ENCODE measurements at places on chromosomes 6 and 20.

DNA sequence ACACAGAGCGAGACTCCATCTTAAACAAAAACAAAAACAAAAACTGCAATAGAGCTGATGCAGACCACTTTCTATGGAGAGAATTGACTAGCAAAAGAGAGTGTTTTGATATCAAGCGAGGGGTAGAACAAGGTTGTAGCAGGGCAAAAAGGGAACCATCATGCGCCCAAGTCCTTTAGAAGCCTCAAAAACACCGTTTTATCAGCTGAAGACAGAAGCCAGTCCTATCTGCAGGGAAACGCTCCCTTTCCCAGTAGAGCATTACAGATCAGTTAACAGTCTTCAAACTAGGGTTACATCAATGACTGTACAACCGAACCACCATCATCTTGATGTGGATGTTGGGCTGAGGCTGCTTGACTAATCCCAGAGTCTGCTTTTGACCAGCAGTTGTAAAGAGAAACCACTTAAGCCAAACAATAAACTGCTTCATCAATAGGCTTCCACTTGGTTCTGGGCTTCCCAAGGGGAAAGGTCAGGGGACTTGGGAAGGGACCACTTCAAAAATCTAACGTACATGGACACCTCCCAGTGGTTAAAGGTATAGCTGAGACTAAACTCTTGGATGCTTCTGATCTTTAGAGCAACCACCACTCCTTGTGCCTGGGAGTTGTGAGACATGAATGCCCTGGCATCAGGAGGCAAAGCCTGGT, 59.6 kb upstream of the SPDEF start:
- DNase-seq = no peak

GRCh38 chr20:63037669-63038268, 31.0 kb upstream of the BHLHE23 start:
- DNase-seq = no peak

- no peak for DNase-seq
Observed at GRCh38 chr6:48429021-48429420, 318.0 kb upstream of the PTCHD4 start.

- DNase-seq = no peak
Observed at GRCh38 chr6:112145080-112145573, 57.7 kb downstream of the FAM229B start.

- DNase-seq = no peak
Observed at GRCh38 chr20:62606016-62606415, 36.3 kb upstream of the SLCO4A1 start.

Measured in GM12891 (cell line).